Smooth muscle cell of the umbilical artery (primary cell): ENCODE measurements at places on chromosomes 6 and 20. TPM values are rescaled to one million over a fixed set of nuclear protein-coding genes. Genes with fewer than 3 reads are reported as not detected.

Gene SLC4A11
- total RNA-seq, result 1.2 and 1.9 TPM in 2 replicates

Gene UBD
- total RNA-seq, result 0.30 TPM in 1 of 2 replicates, not detected in the other

Gene ULBP2
- total RNA-seq, result 12.4 and 13.7 TPM in 2 replicates

Gene VSX1
- not detected in 2 replicates for total RNA-seq

Gene PDE10A
- 11.4 and 16.6 TPM in 2 replicates for total RNA-seq

Gene C6orf163
- 0.59 and 2.3 TPM in 2 replicates for total RNA-seq

Gene FOXP4
- 3.0 and 7.2 TPM in 2 replicates for total RNA-seq

Gene SYNJ2
- total RNA-seq, result 16.9 and 42.5 TPM in 2 replicates

Gene C20orf202
- total RNA-seq, result not detected in 2 replicates

Gene PRKN
- 0.30 and 0.92 TPM in 2 replicates for total RNA-seq

Gene LY6G6F
- total RNA-seq, result not detected in 2 replicates

Gene OVOL2
- total RNA-seq, result not detected in 2 replicates

Gene ZSCAN23
- total RNA-seq, result 3.3 and 7.4 TPM in 2 replicates

Gene FAM210B
- total RNA-seq, result 44.6 and 46.9 TPM in 2 replicates

Gene CST4
- total RNA-seq, result not detected in 2 replicates

Gene PLA2G7
- not detected in 2 replicates for total RNA-seq

Gene CFAP206
- total RNA-seq, result 0.37 and 0.59 TPM in 2 replicates

Gene VGLL2
- not detected in 2 replicates for total RNA-seq

Gene BPIFA2
- not detected in 2 replicates for total RNA-seq

Gene CUL9
- 29.1 and 38.4 TPM in 2 replicates for total RNA-seq

Gene FAM209B
- not detected in 2 replicates for total RNA-seq

Gene DUSP22
- total RNA-seq, result 18.1 TPM in 2 replicates

Gene OTOR
- total RNA-seq, result not detected in 2 replicates

Gene KIF16B
- 11.0 and 13.8 TPM in 2 replicates for total RNA-seq

Gene AGPAT4
- 6.4 and 19.3 TPM in 2 replicates for total RNA-seq

Gene PRRT1
- total RNA-seq, result 0.09 TPM in 1 of 2 replicates, not detected in the other

Gene XKR7
- under 0.01 TPM in 1 of 2 replicates, not detected in the other for total RNA-seq

Gene HLA-DMB
- total RNA-seq, result not detected in 2 replicates

Gene F13A1
- total RNA-seq, result not detected in 2 replicates

Gene SAMD3
- total RNA-seq, result 24.1 and 36.4 TPM in 2 replicates

Gene SLC2A10
- total RNA-seq, result 56.7 and 64.5 TPM in 2 replicates

Gene TRAM2
- 38.3 and 81.1 TPM in 2 replicates for total RNA-seq

Gene MATN4
- total RNA-seq, result not detected in 2 replicates

Gene DLK2
- total RNA-seq, result 0.30 and 1.6 TPM in 2 replicates

Gene COL21A1
- 0.05 and 0.30 TPM in 2 replicates for total RNA-seq

Gene IPCEF1
- total RNA-seq, result not detected in 2 replicates

Gene KCNK16
- not detected in 2 replicates for total RNA-seq

Gene GSTA3
- not detected in 2 replicates for total RNA-seq

Gene RREB1
- 13.1 and 24.3 TPM in 2 replicates for total RNA-seq

Gene CGA
- not detected in 2 replicates for total RNA-seq

Gene FOXF2
- under 0.01 TPM in 1 of 2 replicates, not detected in the other for total RNA-seq

Gene SYCP2
- total RNA-seq, result 0.32 and 1.2 TPM in 2 replicates

Gene MCCD1
- not detected in 2 replicates for total RNA-seq

Gene IRF4
- not detected in 2 replicates for total RNA-seq

Gene BHLHE23
- total RNA-seq, result not detected in 2 replicates

Gene RPN2
- total RNA-seq, result 530 and 602 TPM in 2 replicates

Gene TREM2
- total RNA-seq, result 0.14 TPM in 1 of 2 replicates, not detected in the other

Gene FKBP1C
- total RNA-seq, result 0.46 TPM in 1 of 2 replicates, not detected in the other

Gene NELFE
- 89.1 and 109 TPM in 2 replicates for total RNA-seq

Gene WFDC10B
- not detected in 2 replicates for total RNA-seq

Gene DCBLD1
- total RNA-seq, result 85.2 and 107 TPM in 2 replicates

Gene TCP11
- 0.46 TPM in 1 of 2 replicates, not detected in the other for total RNA-seq

Gene SLC22A23
- 0.55 and 0.59 TPM in 2 replicates for total RNA-seq

Gene RNF144B
- total RNA-seq, result 0.74 and 1.8 TPM in 2 replicates

Gene SLC17A3
- total RNA-seq, result not detected in 2 replicates

Gene BTNL2
- total RNA-seq, result not detected in 2 replicates

Gene LRFN2
- total RNA-seq, result not detected in 2 replicates

Gene BMP6
- 2.1 and 69.2 TPM in 2 replicates for total RNA-seq

Gene MYMX
- not detected in 2 replicates for total RNA-seq
